Left lobe of liver (tissue), 2 donors: ENCODE measurements at places on chromosomes 3 and 15. TPM values are rescaled to one million over a fixed set of nuclear protein-coding genes. Genes with fewer than 3 reads are reported as not detected.

Gene ZNF770
- total RNA-seq, result 28.3 TPM

DNA sequence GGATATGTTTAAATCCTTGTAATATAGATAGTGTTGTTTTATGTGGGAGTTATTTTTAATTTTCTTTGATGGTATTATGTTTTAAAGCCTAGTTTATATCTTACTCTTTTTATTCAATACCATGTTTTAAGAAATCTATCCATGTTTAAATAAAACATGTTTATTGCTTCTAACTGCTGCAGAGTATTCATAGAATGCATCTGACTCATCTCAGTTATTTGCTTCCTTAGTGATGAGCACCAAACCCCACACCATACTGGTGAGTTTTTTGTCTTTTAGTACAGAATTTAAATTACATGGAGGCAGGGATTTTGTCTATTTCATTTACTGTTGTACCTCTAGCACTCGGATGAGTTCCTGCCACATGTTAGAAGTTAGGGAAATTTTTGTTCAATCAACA lies 209.2 kb downstream of the NSUN3 start:
- DNase-seq, result no peak

DNA sequence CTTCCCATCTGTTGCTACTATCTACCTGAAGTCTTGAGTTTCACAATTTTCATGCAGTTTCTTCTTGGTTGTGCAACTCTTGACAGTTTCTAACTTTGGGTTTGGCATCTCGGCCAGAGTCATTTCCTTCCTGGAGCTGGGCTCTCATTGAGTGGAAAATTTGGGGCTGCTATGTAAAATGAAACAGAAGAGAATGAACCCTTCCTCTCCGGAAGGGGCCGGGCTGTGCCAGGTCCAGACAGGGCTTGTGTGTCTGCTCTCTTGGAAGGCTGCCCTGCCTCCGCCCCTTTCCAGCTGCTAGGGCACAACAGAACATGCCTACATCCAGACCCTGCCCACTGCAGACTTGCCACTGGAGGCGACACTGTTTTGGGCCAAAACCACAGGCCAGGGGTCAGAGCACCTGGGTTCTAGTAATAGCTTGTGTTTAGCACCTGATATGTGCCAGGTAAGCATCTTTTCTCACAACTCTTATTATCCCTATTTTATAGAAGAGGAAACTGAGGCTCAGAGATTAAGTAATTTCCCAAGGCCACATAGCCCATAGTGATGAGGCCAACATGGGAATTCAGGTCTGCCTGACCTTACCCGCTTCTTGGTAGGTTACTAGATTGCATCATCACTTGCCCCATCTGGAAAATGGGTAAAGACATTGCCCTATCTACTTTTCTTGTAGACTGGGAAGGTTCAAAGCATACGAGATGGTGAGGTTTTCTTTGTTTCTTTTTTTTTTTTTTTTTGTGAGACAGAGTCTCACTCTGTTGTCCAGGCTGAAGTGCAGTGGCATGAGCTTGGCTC lies 25.0 kb downstream of the IRAK2 start:
- DNase-seq, result peak; percentile 91

DNA sequence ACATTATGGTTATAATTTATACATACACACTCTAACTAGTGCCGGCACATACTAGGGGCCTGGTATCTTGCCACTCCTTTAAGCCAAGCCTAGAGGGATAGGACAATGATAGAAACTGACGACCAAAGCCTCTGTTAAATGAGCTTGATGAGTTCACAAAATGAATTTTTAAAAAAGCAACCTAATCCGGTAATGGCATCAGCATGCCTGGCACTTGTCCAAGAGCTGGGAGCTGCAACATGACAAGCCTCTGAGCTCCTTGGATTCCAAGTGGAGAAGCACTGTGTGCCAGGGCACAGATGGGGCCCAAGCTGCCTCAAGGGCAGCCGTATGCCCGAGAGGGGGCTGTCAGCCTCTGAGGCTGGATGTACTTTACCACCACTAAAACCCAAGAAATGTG lies 9.7 kb downstream of the ETV5 start:
- DNase-seq, result no peak

GRCh38 chr3:187112934-187113793 lies 26.1 kb downstream of the RPL39L start:
- no peak for DNase-seq

GRCh38 chr3:186789554-186790260 lies 6.3 kb downstream of the EIF4A2 start:
- DNase-seq, result no peak

DNA sequence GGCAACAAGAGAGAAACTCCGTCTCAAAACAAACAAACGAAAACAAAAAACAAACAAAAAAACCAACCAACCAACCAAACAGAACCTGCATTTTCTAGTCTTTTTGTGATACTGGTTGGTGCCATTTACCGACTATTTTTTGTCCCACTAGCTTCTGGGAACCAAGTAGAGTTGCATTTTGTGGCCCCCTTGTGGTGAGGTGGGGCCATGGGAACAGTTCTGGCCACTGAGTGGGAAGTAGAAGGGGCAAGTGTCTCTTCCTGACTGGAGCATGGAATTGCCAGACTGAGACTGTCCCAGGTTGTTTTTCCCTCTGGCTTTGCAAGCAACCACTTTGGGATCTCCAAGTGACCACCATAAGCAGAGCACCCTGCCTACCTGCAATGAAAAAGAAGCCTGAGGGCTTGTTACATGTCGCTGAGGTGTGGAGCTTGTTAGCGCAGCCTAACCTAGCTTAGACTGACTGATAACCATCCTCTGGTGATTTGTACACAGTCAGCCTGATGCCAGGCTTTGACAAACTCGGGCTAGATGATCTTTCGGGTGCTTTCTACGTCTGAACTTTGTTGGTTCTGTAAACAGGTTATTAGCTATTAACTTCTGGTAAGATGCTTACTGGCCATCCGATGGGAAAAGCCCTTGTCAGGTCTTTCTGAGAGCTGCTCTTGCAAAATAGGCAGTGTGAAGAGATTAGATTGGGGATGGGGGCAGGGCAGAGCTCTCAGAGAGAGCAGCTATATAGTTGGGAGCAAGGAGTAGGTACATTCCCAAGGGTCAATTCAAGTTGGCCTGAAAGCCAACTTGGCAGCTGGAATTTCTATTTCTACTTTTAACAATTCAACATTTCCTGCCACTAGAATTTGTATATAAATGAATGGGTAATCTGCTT lies 172.2 kb downstream of the SSR3 start:
- DNase-seq, result peak; percentile 51

GRCh38 chr3:197540961-197541377 lies 14.8 kb downstream of the BDH1 start:
- peak; percentile 35 for DNase-seq
